ENCODE measurements at places on chromosomes 5 and 9.

DNA sequence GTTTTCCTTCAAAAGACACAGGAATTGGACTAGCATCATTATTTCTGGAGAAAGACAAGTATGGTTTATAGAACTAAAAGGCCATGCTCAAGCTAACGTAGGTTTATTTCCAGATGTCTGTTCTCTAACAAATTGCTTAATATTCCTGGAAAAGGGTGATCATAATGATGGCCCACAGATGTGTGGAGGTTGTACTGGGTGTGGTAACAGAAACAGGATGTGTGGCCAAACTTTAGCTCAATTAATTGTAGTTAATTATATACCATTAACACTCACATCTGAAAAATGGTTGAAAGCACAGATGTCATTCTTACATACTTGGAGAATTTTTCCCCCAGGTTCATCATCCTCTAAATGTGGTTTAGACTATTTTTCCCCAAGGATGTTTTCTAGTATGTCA is 292.7 kb upstream of the RASA1 start:
- no peak for DNase-seq

DNA sequence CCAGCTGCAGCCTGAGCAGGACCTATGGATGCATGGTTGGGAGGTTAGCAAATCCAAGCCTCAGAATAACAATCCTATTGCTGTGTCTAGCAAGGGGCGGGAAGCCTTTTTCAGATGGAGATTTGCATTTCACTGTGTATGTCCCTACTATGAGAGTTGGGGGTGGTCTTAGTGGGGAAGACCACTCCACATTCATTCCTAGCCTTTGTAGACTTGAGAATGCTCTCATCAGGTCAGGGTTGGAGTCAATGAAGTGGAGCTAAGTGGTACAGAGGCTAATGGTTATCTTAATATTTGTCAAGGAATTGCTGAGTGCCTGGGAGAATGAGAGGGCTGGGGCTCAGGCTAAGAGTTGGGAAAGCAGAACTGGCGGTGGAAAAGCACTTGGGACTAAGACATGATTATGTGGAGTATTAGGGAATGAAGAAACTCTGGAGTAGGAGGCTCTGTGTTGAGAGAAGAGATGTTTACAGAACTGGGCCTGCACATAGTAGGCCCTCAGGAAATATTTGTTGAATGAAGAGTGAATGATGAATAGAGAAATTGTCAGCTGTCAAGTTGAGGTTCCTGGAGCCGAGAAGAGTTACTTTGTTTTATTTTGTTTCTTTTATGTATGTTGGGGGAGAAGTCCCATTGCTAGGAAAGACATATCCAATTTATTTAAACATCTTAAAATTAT is 175.5 kb upstream of the SPRY4 start:
- DNase-seq = no peak

DNA sequence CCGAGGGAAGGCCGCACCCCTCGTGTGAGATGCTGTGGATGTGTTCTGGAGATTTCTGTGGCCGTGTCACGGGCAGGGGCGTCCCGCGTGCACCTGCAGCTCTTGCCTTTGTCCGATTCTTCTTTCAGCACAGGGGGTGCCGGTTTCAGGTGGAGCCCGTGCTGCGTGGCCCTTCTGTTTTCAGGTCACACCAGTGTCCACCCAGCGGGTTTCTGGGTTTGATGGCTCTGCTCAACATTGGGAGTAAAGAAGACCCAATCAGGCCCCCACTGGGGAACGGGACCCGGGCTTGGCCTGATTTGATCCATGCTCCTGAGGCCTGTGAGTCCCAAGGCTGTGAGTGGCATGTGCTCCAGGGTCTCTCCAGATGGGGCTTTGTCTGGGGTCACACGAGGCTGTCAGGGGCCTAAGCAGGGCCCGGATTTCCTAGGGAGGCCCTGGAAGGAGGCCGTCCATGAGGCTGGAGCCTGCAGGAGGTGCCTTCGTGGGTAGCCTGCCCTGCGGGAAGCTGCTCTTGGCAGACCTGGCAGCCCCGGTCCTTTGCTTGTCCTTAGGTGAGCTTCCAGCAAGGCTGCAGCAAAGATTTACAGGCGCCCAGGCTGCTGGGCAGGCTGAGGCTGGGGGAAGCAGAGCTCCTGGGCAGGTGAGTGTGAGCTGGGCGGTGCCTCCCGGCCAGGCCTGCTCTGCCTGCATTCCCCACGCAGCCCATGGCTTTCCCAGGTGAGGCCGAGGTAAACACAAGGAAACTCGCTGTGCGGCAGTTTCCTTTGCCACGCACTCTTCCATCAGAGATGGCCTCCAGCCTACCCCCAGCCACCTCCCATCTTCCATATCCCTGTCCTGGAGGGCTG is 12.8 kb downstream of the MRPL36 start:
- no peak for DNase-seq

DNA sequence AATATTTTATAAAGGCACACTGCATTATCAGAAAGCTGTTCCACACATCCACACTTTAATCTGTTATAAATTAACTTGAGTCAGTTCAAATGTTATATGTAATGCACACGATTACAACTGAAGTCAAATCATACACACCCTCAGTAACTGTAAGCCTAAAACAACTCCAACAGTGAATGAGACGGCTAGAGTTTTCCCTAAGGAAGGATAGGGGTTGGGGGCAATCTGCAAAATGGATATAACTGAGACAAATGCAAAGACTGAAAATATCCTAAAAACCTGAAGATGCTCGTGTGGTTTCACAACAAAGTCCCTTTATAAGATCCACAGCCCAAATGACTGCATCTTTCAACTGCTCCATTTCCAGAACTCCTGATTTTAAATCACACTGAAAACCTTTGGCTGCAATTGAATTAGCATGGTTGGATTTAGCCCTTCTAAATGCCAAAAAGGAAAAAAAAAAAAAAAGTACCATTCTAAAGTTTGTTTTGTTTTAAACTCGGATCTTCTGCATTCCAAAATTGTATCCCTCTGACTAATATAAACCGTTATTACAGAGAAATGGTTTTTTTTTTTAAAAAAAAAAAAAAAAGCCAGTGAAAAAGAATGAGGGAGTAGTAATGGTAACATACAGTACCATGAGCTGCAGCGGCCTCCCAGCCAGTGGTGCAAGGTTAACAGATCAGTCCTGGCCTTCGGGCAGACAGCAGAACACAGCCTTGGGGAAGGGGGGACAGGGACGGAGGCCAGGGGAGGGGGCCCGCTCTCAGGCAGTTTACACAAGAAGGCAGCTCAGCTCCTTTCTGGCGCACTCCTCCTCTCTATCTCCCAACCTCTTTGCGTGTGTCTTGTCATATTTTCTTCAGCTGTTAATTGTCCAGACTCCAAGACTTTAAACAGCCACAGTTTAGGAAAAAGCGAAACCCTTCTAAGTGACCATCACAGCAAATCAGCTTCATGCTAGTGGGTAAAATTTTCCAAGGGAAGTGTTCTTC is 166.1 kb downstream of the BNC2 start:
- no peak for DNase-seq

GRCh38 chr9:110971234-110971633 is 67.0 kb downstream of the LPAR1 start:
- no peak for DNase-seq

- DNase-seq = no peak
These were observed 36.5 kb upstream of the GLDC start for GRCh38 chr9:6681957-6682501.

DNA sequence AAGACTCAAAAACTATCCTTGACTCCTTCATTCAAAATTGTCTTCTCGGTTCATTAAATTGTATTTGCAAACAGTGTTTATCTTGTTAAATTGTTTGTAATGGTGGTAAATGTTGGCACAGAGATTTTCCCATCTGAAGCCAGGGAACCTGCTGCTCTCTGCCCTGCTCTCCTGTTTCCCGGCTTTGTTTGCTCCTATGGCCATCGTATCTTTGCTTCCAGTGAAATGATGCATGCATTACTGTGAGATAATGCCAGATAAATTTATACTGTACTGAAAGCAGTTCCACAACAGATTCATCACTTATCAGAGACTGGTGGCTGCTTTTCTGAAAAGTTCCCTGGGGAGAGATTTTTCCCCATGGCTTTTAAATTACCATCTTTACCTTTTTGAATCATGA is 81.4 kb downstream of the CD180 start:
- DNase-seq = no peak

- DNase-seq = no peak
These were observed 10.1 kb downstream of the BRD3OS start for GRCh38 chr9:134035041-134036039.

DNA sequence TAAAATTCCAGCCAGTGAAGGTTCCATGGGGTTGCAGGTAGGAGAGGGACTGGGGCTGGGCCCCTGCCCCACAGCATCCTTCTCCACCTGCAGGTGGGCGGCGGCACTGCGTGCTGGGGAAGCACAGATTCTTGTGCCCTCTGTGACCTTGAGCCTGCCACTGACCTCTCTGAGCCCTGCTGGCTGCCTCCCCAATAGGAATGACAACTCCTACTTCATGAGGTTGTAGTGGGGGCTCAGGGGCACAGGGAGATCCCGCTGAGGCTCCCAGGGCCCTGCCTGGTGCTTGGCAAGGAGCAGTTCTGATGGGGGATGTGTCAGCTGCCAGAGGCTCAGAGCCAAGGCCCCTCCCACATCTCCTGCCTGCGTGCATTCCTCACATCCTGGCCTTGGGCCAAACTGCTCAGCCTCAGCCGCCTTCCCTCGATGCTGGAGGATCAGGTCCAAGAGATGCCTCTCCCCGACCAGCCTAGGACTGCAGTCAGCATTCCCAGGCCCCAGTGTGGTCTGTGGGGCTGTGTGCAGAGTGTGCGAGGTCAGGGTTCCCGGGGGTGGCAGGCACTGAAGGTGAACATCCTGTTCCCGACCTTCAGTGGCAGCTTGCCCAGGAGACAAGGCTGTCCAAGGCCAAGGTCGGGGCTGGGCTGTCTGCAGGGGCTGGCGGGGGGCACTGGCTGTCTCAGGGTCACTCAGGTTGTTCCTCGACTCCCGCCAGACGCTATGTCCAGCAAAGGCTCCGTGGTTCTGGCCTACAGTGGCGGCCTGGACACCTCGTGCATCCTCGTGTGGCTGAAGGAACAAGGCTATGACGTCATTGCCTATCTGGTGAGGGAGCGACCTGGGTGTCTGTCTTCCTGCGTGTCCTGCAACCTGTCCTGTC is 7.0 kb downstream of the ASS1 start:
- DNase-seq = peak; percentile 8

DNA sequence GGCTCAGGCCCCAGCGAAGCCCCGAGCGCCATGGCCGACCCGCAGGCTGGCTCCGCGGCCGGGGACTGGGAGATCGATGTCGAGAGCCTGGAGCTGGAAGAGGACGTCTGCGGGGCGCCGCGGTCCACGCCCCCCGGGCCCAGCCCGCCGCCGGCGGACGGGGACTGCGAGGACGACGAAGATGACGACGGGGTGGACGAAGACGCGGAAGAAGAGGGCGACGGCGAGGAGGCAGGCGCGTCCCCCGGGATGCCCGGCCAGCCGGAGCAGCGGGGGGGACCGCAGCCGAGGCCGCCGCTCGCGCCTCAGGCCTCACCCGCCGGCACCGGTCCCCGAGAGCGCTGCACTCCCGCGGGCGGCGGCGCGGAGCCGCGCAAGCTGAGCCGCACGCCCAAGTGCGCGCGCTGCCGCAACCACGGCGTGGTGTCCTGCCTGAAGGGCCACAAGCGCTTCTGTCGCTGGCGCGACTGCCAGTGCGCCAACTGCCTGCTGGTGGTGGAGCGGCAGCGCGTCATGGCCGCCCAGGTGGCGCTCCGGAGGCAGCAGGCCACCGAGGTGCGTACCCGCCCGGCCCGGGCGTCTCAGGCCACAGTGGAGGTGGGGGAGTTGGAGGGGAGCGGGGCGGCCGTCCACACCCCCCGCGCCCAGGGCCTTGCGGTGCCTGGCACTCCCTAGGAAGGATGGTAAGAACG is 1.6 kb downstream of the DMRT2 start:
- DNase-seq = no peak

DNA sequence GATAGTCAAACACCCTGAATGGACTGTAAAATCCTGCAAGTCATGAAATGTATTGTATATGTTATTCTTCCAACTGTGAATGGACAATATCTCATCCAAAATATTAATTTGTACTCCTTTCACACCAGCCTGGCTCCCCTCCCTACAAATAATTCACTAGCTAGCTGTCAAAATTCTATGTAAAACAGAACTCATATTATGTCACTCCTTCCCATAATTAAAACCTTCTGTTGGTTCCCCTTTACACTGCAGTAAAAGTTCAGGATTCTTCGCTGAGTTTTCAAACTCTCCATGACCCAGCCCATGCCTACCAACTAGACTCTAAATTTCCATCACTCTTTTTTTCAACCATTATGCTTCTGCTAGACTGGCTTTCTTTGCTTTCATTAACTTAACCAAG is 857.1 kb downstream of the TAF11L14 start:
- DNase-seq = no peak

GRCh38 chr5:40437452-40437861 is 242.3 kb upstream of the PTGER4 start:
- DNase-seq = peak; percentile 41

DNA sequence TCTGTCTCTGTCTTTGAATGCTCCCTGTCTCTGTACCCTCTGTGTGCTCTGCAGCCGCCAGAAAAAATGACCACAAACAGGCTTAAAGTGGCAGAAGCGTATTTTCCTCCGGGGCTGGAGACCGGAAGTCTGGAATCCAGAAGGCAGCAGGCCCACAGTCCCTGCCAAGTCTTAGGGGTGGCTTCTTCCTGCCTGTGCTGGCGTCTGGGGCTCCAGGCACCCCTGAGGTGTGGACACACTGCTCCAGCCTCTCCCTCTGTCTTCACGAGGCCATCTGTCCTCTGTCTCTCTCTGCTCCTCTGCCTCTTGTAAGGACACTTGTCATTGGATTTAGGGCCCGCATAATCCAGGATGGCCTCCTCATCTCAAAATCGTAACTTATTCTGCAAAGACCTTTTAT is 298.4 kb upstream of the IRX4 start:
- no peak for DNase-seq

GRCh38 chr9:9229269-9229668 is 1383.5 kb downstream of the PTPRD start:
- no peak for DNase-seq

- no peak for DNase-seq
These were observed 193.8 kb upstream of the ACTBL2 start for GRCh38 chr5:57676222-57677098.

- no peak for DNase-seq
These were observed 452.3 kb downstream of the ZSWIM6 start for GRCh38 chr5:61784341-61784740.

GRCh38 chr9:75967556-75967955 is 77.1 kb downstream of the PCSK5 start:
- no peak for DNase-seq

GRCh38 chr5:90612919-90613318 is 54.3 kb downstream of the ADGRV1 start:
- no peak for DNase-seq

DNA sequence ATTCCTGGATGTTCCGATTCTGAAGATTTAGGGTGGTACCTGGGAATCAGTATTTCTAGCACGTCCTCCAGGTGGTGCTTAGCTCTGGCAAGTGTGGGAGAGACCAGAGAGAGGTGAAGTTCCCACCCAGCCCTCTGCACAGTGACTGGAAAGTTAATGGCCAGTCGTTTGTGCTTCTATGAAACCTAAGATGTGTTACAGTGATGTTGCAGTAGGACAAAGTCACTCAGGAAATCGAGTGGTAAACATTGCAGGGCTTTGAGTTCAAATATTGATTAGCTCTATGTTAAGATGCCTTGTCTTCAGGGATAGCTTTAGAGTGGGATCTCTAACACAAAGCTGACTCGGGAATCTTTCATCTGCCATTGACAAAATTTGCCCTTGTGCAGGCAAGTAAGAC is 55.6 kb downstream of the PIK3R1 start:
- no peak for DNase-seq
